ENCODE measurements at places on chromosomes 16 and 17. TPM values are rescaled to one million over a fixed set of nuclear protein-coding genes. Genes with fewer than 3 reads are reported as not detected.

Gene EXOC3L1
- 0.26 TPM for total RNA-seq

Gene KIF2B
- not detected for total RNA-seq

Gene CCL8
- 0.26 TPM for total RNA-seq

Gene HSF4
- total RNA-seq, result 31.3 TPM

Gene MT1M
- 58.8 TPM for total RNA-seq

Gene PHF23
- total RNA-seq, result 41.6 TPM

Data from fibroblast of lung (primary cell).